BJ (cell line): ENCODE measurements at places on chromosomes 3 and 15.
A peak's percentile ranks its signal among the peaks of the same experiment; 100 is the strongest.

- DNase-seq = no peak
Observed at GRCh38 chr15:93831641-93832040, 399.7 kb upstream of the MCTP2 start.

- DNase-seq = no peak
Observed at GRCh38 chr3:27723001-27723445, 900 bp upstream of the EOMES start.

GRCh38 chr3:32990116-32990515, 38.7 kb downstream of the CCR4 start:
- no peak for DNase-seq

- DNase-seq = peak; percentile 89
Observed at GRCh38 chr15:63950911-63951481, 95.3 kb downstream of the DAPK2 start.

GRCh38 chr15:91649831-91650321, 203.6 kb upstream of the SLCO3A1 start:
- no peak for DNase-seq

DNA sequence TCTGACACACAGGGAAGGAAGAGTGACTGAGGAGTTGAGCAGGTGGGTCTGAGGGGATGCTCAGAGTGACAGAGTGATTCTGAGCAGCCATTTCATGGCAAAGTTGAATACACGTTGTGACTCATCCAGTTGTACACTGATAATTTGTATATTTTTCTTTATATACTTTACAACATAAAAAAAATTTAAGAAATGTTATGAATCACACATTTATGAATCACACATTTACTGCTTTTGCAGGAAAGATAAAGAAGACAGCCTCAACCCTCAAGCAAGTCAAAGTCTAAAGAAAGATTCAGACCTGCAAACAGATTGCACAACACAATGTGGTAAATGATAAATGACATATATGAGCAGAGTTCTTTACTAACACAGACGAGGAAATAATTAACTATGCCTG, 21.0 kb upstream of the CHMP2B start:
- DNase-seq = peak; percentile 80

DNA sequence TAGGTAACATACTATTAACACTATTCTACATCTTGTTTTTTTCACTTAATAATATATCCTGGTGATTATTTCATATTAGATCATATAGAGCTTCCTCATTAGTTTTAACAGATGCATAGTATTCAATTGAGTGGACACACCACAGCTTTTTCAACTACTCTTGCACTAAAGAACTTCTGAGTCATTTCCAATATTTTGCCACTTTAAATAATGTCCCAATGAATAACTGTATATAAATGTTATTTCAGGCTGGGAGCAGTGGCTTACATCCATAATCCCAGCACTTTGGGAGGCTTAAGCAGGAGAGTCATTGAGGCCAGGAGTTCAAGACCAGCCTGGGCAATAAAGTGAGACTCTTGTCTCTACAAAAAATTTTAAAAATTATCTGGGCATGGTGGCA, 26.9 kb downstream of the MAP1A start:
- DNase-seq = no peak

DNA sequence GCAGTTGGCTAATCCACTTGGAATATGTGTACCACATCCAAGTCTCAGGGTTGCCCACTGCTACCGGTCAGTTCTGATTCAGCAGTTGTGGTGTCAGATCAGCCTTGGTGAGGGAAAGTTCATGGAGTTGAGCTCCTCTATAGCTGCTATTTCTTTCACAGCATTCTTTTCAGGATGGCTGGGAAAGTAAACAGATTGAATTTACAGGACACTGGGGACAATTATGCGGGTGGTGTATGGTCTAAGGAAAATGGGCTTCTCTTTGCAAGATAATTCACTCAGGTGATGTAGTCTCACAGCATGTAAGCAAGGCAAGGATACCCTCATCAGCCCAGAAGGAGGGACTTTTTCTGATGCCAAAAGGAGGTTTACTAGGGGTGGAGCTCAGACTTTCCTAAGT, 249.9 kb downstream of the DOCK3 start:
- no peak for DNase-seq

- no peak for DNase-seq
Observed at GRCh38 chr15:70869346-70869745, 15.4 kb upstream of the LARP6 start.

- no peak for DNase-seq
Observed at GRCh38 chr3:55172913-55173312, 245.1 kb upstream of the LRTM1 start.

- DNase-seq = no peak
Observed at GRCh38 chr3:126389794-126390146, 4.9 kb upstream of the CFAP100 start.

DNA sequence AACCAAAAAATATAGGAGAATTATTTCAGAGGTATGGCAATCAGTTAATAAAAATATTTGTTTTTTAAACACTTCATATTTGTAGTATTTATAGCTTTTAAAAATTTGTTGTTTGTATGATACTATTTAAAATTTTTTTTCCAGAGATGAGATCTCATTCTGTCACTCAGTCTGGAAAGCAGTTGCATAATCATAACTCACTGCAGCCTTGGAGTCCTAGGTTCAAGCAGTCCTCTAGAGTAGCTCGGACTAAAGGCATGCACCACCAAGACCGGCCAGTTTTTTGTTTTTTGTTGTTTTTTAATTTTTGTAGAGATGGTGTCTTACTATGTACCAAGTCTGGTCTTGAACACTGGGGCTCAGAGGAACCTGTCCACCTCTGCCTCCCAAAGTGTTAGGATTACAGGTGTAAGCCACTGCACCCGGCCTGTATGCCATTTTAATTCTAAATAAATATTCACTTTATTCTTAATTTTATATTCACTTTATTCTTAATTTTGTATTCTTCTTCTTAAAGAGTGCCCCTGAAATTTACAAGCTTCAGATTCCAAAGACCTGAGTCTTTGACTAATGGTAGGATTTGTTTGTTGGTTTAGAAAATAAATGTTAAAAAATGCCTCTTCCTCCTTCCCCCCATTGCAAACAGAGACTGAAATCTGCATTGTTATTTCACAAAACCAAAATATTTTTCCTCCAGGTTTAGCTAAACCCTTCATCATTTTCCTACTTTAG, 9.4 kb downstream of the TGFBR2 start:
- DNase-seq = no peak

DNA sequence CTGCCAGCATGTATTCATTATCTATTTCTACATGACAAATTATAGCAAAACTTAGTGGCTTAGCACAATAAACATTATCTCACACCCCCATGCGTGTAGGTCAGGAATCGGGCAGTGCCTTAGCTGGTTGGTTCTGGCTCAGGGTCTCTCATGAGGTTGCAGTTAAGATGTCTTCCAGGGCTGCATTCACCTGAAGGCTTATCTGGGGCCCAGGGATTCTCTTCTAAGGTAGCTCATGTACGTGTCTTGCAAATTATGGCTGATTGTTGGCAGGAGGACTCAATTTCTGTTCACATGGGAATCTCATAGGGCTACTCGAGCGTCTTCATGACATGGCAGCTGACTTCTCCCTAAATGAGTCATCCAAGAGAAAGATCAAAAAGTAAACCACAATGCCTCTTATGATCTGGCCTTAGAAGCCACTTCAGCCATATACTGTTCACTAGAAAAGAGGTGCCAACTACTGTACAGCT, 42.9 kb upstream of the TSC22D2 start:
- DNase-seq = no peak

DNA sequence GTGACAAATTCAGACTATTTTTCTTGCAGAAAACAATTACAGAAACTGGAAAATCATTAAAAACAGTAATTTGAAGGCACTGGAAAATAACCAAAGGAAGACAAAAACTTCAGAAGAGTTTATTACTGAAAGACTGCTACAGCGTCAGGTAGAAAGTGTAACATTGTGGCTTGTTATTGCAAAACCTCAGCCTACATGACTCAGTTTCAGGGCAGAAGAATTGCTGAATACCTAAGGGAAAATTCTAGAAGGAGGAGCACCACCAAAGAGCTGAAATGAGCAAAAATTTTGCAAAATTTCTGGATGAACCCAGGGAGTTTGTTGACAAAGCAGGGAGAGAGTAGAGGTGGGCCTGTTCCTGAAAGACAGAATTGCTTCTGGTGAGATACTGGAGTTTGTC, 219.6 kb downstream of the C3orf38 start:
- no peak for DNase-seq

DNA sequence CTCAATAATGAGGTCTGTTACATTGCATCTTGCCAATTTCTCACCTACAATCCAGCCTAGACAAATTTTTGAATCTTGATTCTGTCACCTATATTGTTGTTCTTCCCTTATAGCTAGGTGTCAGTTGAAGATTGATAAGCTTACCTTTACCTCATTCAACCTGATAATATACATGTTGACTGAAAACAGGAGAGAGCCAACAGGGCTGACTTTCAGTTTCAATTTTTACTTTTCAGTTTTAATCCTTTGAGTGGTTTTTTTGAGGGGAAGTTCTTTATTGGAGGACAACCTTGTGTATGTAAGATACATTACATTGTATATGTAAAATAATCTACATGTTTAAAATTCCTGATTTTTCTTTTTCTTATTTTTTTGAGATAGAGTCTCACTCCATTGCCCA, 5.8 kb downstream of the ATP13A5 start:
- no peak for DNase-seq

- DNase-seq = no peak
Observed at GRCh38 chr3:110791995-110792686, 279.5 kb upstream of the NECTIN3 start.

DNA sequence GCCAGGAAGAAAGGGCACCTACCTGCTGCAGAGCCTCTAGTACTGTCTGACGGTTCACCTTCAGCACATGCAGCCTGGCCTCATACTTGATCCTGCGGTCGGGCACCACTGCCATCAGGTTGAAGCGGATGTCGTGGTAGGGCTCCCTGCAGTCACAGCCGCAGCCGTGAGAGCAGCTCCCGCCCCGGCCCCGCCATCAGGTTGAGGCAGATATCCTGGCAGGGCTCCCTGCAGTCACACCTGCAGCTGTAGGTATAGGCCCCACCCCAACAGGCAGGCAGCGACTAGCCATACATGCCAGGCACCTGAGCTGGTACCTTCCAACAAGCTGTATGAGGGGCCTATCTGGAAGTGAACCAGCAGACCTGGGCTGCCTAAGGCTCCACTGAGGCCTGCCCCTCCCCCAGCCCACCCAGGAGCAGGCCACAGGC, 38.7 kb downstream of the SEMA3G start:
- DNase-seq = no peak

DNA sequence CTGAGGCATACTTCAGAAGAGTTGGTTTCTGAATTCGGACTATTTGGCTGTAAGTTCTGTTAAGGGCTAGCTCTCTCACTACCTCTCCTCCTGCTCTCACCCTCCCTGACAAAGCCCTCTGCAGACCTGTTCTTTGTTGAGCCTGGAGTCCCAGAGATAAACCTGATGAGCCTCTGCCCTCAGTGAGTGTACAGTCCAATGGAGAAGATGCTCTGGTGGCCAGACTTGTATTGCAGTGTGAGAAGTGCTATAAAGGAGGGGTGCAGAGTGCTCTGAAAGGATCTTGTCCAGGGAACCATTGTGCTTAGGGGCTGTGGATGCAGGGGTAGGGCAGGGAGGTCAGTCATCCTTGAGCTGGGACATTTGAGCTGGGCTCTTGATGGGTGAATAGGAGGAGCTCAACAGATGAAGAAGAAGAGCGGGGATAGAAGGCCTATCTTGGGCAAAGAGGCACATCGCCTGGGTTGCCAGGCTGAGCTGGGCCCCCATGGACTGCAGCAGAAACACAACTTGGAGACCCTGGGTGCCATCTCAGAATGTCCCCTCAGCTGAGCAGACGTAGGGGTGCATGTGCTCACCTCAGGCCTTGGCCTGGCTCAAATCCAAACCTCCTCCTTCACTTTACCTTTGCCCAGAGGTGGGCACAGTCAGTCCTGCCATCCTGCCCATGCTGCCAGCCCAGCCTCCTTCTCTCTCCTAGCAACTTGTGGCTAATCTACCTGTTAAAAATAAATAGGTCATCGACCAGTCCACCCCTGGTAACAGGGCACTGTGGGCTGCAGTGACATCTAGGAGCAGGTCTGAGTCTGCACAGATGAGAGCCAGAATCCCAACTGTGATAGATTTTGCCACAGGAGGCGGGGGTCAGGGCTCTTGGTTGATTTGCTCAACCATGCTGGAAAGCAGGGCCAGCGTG, 3.3 kb downstream of the CAND2 start:
- no peak for DNase-seq
